Muscle of back (tissue), 13 donors: ENCODE measurements at places on chromosomes 16 and 17.

DNA sequence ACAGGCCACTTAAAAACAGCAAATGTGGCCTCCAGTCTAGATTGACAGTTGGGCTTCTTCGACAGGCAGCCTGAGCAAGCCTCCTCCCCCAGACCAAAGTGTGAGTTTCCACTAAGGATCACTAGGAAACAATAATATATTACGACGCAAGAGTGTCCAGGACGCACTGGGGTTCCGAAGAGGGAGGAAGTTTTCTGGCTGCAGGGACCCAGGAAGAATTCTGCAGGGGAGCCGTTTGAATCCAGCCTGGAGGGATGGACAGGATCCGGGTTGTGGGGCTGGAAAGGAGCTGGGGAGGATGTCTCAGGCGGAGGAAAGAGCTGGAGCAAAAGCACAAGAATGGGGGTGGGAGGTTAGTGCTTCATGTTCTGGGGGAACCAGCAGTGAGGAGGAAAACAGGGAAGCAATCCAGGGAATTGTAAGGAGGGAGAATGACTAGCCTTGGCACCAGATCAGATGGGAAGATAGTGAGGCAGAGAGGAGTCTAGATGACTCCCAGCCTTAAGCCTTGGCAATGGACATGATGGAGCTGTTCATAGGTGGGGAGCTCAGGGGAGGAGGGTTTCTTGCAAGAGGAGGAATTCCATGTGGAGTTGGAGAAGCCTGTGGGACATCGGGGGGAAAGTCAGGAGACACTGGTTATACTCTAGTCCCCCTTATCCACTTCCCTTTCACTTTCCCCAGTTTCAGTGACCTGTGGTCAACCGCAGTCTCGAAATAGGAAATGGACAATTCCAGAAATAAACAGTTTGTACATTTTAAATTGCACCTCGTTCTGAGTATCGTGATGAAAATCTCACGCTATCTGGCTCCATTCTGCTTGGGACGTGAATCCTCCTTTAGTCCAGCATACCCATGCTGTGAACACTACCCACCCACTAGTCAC is 26.6 kb downstream of the NGFR start:
- peak; percentile 85 for DNase-seq

GRCh38 chr16:50282955-50283631 is 16.7 kb downstream of the ADCY7 start:
- no peak for DNase-seq

- no peak for DNase-seq
Observed at GRCh38 chr17:56933151-56933745, 19.4 kb upstream of the TRIM25 start.

DNA sequence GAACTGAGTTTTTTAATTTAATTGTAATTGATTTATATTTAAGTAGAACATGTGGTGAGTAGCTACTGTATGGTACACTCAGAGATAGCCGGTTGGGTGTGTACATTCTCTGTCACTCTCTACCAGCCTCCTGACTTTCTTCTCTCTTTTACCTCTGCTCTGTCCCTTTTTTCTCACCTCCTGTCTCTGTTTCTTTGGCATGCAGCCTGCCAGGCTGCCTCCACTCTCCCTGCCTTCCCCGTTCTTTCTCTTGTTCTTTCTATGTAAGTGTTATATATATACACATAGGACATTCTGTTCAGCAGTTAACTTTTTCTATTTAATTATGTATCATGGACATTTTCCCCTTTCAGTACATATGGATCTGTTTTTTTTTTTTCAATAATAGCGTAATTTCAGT is 50.8 kb downstream of the MRTFB start:
- DNase-seq, result no peak

- DNase-seq, result no peak
Observed at GRCh38 chr17:79702550-79703236, 28.1 kb upstream of the ENPP7 start.

DNA sequence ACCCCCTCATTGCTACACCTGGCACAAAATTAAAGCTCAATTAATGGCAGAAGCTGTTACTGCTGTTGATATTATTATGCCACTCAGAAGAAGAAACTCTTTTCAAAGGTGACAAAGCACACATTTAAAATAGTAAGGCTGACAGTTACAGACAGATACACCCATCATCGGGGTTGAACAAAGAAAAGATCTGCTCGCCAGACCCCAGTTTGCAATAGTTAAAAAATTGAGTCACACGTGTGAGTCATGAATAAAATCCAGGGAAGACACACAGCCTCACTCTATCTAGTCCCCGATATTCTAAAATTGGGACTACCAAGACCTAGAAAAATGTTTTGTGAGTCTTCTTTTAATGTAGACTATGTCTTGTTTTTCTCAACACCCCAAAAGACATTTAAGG is 330.0 kb upstream of the SOX9 start:
- DNase-seq, result no peak

- DNase-seq, result no peak
Observed at GRCh38 chr16:57536306-57537193, at the start of gene CCDC102A. TSS of gene CCDC102A (minus strand) at chr16:57536571. CDS start at chr16:57529177, 7,394 bp downstream.

GRCh38 chr16:27129401-27129800 is 62.7 kb downstream of the C16orf82 start:
- no peak for DNase-seq

- DNase-seq, result no peak
Observed at GRCh38 chr16:61370564-61370963, 665.7 kb downstream of the CDH8 start.

GRCh38 chr17:28887871-28888471 is 9.6 kb downstream of the FLOT2 start:
- no peak for DNase-seq

GRCh38 chr16:15672514-15673167 is 22.6 kb downstream of the NDE1 start:
- DNase-seq, result peak; percentile 78

GRCh38 chr17:6480303-6480675 is 36.0 kb downstream of the PIMREG start:
- DNase-seq, result no peak

GRCh38 chr16:30183233-30184095 is at the start of gene CORO1A:
TSS of gene CORO1A (plus strand) at chr16:30183602. CDS start at chr16:30185210, 1,608 bp downstream.
- DNase-seq, result peak; percentile 70

GRCh38 chr16:19812986-19813385 is 71.7 kb downstream of the GPRC5B start:
- no peak for DNase-seq

GRCh38 chr17:4499431-4500190 is 930 bp downstream of the SPNS2 start:
- DNase-seq, result peak; percentile 58

- peak; percentile 40 for DNase-seq
Observed at GRCh38 chr17:77555741-77556291, 402.7 kb upstream of the TNRC6C start.

- no peak for DNase-seq
Observed at GRCh38 chr17:732067-732901, at the start of gene TLCD3A. TSS of gene TLCD3A (plus strand) at chr17:732596. CDS start at chr17:732648, 52 bp downstream.

- no peak for DNase-seq
Observed at GRCh38 chr17:21001813-21002221, 41.0 kb downstream of the USP22 start.

DNA sequence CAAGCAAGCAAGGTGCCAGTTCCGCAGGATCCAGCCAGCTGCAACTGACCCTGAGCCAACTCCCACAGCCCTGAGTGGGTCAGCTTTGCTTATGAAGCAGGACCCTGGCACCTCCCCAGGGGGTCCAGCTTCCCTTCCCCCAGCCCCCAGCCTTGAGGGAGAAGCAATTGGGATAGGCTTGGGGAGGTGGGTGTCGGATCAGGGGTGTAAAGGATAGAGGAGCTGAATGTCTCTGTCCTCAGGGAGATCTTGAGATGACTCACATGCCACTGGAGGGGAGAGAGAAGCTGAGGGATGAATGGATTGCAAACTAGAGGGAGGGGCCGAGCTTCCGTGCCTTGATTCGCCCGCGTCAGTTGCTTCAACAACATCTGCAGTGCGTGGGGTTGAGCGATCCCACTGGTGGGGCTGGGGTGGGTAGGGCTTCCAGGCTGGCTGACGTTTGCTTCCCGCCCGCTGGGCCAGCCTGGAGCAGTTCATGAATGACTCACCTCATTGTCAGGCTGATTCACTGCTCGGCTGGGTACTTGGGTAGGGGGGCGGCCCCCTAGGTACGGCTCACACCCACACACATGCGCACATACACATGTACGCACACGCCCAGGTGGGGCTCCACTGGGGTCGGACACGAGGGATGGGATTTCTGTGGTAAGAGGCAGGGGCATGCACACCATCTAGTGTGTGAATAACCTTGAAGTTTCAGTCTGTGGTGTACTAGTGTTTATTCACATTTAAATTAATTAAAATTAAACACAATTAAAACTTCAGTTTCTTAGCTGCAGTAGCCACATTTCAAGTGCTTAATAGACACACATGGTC is 3.6 kb upstream of the HROB start:
- DNase-seq, result peak; percentile 50

GRCh38 chr17:77036841-77037381 is 103.9 kb upstream of the SEC14L1 start:
- DNase-seq, result no peak

DNA sequence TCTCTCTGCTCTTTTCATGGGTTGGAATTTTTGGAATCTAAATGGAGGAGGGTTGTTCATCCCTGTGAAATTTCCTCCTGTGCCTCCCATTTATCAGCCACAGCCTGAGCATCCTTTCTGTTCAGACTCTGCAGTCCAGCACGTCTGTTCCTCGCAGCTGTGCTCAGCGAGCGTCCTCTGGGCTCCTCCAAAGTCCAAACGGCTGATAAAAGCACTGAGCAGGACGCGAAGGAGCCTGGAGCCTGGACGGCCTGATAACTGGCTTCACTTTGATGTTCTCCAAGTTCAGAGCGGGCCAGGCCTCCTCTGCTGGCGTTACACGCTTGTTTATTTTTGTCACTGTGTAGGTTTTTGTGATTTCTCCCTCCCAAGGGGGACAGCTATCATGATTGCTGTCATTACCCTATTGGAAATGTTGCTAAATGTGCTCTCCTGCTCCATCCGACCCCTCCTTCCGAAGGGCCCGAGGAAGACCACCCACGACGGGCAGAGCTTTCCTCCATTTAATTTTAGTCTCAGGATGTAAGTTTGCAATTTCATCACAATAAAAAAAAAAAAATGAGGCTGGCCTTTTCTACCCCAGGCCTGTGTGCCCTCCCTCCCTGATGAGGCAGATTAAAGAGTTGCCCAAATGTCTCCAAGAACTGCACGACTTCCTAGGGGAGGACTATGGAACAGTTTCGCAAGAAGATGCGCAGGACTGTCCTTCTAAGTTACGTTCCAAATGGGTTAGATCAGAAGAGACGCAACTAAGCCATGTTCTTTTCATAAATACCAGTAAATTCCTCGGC is 290.5 kb upstream of the FOXF1 start:
- no peak for DNase-seq

- DNase-seq, result no peak
Observed at GRCh38 chr17:17472333-17472920, 4.4 kb upstream of the MED9 start.

GRCh38 chr17:17104494-17104893 is 62.2 kb downstream of the MPRIP start:
- DNase-seq, result no peak

GRCh38 chr16:27598931-27599565 is 49.1 kb downstream of the KATNIP start:
- DNase-seq, result no peak

- no peak for DNase-seq
Observed at GRCh38 chr17:43881181-43881580, 26.2 kb downstream of the MPP2 start.

- no peak for DNase-seq
Observed at GRCh38 chr17:82228842-82229697, at the start of gene SLC16A3. TSS of gene SLC16A3 (plus strand) at chr17:82229042. CDS start at chr17:82236009, 6,967 bp downstream.

DNA sequence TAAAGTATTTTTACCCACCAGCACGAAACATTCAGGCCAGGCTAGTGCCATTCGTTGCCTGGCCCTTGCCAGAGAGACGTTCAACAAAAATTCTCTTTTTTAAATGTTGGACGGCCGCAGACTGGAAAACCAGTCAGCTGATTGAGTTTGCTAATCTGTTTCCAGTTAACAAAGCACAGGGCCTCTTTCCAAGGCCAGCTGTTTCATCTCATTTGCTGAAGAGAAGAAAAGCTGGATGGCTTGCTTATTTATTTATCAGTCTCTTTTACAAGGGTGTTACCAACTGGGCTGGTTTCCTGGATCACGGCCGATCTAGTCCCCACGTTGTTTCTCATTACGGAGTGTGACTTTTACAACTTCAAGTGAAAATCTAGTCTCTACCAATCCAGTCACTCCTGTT is 418.7 kb upstream of the DYNLRB2 start:
- DNase-seq, result peak; percentile 80

DNA sequence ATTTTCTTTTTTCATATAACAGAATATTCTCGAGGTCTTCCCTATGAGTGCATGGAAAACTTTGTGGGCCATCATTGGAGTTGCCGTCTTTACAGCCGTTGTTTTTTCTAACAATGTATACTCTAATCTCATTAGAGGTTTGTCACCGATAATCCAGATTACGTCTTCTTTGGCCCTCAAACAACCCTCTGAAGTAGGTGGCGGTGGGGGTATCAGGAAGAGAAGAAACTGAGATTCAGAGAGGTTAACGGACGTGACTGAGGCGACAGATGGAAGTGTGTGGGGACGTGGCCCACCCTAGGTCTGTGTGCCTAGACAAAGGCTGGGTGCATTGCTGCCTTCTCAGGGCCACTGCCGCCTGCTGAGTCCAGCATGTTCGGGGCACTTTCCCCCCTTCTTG is 63.7 kb downstream of the RPTOR start:
- no peak for DNase-seq

DNA sequence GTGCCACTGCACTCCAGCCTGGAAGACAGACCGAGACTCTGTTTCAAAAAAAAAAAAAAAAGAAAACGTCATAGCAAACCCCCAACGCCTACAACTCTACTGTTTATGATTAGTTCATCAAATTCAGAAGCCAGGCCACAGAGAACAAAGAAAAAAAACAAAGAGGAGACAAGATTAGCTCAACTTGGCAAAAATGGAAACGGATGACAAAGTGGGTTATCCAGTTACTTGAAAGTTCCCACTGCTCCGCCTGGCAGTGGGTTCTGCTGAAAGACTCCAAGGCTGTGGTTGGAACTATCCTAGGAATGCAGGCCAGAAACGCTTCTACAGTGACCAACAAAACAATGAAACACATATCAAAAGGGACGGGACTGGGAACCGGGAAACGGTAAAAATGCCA is 53.1 kb downstream of the MRM3 start:
- peak; percentile 74 for DNase-seq
